ENCODE measurements at places on chromosomes 1 and 21.

DNA sequence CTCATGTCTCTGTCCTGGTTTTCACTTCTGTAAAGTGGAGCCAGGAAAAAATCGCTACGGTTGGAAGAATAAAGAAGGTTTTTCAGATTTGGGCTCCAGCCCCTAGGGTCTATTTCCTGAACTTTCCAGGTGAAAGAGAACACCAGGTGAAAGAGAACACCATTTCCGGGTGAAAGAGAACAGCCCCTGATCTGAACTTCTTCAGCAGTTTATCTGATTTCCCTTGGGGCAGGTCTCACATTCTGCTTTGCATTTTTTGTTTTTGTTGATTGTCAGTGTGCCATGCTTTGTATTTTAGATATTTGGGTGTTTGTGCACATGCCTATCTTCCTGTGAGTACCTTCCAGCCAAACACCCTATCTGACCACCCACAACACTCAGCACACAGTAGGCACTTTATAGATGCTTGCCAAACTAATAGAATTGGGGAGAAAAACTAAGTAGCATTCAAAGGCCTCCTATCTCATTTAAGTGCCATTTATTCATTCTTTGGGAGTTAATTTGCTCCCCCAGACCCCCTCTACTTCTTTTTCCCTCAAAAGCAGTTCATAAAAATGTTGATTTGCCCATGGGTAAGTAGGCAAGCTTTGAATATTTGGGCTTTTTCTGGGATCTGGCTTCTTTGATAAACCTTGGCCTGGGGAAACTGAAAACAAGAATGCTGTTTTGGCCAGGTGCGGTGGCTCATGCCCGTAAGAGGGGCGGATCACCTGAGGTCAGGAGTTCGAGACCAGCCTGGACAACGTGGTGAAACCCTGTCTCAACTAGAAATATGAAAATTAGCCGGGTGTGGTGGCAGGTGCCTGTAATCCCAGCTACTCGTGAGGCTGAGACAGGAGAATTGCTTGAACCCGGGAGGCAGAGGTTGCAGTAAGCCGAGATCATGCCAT, 2.2 kb downstream of the NAV1 start:
- H3K36me3 ChIP-seq: no peaks in the 10 kb centered on the region
- H3K27ac ChIP-seq: no peak overlapping the region
- no peak for DNase-seq
- peak overlapping the region; percentile 83 for H3K4me3 ChIP-seq
- peaks cover 89% of the 10 kb centered on the region for H3K27me3 ChIP-seq

DNA sequence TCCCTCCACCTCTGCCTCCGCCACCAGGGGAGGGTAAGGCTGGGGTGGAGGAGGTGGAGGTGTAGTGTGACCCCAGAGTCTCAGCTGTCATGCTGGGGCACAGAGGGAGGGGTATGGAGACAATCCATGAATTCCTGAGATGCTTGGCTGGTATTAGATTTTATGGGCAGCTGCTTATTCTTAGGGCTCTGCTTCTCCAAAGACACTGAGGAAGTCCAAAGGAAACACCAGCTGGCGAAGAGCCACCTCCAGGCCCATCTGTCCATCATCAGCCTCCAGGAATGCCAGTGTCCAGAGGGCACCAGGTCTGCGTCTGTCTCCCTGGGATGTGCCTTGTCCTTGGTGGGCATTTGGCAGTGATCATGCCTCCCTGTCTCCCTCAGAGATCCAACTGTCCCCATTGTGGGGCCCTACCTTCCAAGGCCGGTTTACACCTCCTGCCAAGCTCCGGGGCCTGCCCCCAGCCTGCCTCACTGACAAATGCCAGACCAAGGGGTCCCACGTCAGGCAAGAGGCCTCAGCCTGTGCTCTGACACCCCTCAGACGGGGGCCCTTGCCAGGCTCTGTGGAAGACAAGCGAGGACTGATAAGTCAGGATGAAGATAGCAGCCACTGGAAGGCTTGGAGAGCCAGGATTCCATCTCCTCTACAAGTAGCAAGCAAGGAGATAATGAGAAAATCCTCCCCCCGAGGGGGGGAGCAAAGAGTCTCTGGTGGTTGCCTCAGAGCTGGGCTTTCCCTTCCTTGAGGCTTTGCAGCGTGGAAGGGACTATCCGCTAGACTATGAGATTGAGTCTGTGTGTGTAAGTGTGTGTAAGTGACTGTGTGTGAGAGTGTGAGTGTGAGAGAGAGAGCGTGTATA, 1.6 kb downstream of the TNNI1 start:
- H3K27me3 ChIP-seq: peaks cover 26% of the 10 kb centered on the region
- no peaks in the 10 kb centered on the region for H3K36me3 ChIP-seq
- no peak overlapping the region for H3K4me3 ChIP-seq
- no peak overlapping the region for H3K27ac ChIP-seq
- no peak for DNase-seq

GRCh38 chr1:233635765-233636502, 22.0 kb downstream of the KCNK1 start:
- no peak for DNase-seq
- H3K36me3 ChIP-seq: peaks cover 9% of the 10 kb centered on the region
- H3K4me1 ChIP-seq: peaks cover 20% of the 10 kb centered on the region
- peak overlapping the region; percentile 25 for H3K4me3 ChIP-seq
- peaks cover 9% of the 10 kb centered on the region for H3K27me3 ChIP-seq

DNA sequence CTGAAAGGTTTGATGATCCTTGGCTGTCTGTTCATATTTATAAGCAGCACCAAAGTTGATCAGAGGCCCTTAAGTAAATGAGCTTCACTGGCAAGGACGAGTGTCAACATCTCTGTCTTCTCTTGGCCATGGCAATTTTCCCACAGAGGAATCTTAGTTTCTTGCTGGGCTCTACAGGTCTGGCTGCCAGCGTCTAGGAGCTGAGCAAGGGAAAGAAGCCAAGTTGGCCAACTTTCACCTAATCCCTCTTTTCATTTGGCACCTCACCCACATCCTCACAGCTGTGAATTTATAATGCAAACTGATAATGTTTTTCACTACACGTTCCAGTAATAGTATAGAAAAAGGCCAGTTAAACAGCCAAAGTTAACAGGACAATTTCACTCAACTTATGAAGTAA, 99.0 kb upstream of the LBR start:
- H3K4me3 ChIP-seq: no peak overlapping the region
- peaks cover 39% of the 10 kb centered on the region for H3K36me3 ChIP-seq
- DNase-seq: no peak
- no peak overlapping the region for H3K27ac ChIP-seq
- no peaks in the 10 kb centered on the region for H3K27me3 ChIP-seq
- H3K4me1 ChIP-seq: no peaks in the 10 kb centered on the region

DNA sequence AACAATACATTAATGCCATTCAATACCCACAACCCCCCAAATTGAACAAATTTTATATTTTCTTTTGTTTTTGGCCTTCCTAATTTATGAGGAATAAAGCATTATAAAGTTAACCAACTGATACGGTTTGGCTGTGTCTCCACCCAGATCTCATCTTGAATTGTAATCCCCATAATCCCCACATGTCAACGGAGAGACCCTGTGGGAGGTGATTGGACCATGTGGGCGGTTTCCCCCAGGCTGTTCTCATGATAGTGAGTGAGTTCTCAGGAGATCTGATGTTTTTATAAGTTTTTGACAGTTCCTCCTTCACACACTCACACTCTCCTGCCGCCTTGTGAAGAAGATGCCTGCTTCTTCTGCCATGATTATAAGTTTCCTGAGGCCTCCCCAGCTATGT, 6.4 kb upstream of the MCOLN3 start:
- peaks cover 8% of the 10 kb centered on the region for H3K4me1 ChIP-seq
- H3K27me3 ChIP-seq: peaks cover 33% of the 10 kb centered on the region
- no peak overlapping the region for H3K27ac ChIP-seq
- H3K36me3 ChIP-seq: no peaks in the 10 kb centered on the region

All from nephron progenitor cell (in vitro differentiated cells).